ENCODE measurements at places on chromosomes 3 and 15. TPM values are rescaled to one million over a fixed set of nuclear protein-coding genes. Genes with fewer than 3 reads are reported as not detected.

DNA sequence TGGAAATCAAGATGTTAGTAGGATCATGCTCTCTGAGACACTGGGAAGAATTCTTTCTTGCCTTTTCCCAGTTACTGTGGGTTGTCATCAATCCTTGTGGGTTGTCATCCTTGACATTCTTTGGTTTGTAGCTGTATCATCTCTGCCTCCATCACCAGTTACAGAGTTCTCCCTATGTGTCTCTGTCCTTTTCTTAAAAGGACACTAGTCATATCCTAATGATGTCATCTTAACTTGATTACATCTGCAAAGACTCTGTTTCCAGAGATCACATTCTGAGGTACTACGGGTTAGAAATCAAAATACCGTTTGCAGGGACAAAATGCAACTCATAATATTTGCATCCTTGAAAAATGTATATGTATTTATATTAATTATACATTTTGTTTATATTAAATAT is 500.4 kb downstream of the ZBBX start:
- DNase-seq: no peak
- H3K27me3 ChIP-seq: no peaks in the 10 kb centered on the region
- no peak overlapping the region for H3K27ac ChIP-seq
- H3K4me3 ChIP-seq: no peak overlapping the region

- DNase-seq: no peak
- no peak overlapping the region for H3K27ac ChIP-seq
- no peak overlapping the region for H3K4me3 ChIP-seq
- H3K4me1 ChIP-seq: peaks cover 7% of the 10 kb centered on the region
These were observed 64.4 kb downstream of the CRYBG3 start for GRCh38 chr3:97885931-97886824.

DNA sequence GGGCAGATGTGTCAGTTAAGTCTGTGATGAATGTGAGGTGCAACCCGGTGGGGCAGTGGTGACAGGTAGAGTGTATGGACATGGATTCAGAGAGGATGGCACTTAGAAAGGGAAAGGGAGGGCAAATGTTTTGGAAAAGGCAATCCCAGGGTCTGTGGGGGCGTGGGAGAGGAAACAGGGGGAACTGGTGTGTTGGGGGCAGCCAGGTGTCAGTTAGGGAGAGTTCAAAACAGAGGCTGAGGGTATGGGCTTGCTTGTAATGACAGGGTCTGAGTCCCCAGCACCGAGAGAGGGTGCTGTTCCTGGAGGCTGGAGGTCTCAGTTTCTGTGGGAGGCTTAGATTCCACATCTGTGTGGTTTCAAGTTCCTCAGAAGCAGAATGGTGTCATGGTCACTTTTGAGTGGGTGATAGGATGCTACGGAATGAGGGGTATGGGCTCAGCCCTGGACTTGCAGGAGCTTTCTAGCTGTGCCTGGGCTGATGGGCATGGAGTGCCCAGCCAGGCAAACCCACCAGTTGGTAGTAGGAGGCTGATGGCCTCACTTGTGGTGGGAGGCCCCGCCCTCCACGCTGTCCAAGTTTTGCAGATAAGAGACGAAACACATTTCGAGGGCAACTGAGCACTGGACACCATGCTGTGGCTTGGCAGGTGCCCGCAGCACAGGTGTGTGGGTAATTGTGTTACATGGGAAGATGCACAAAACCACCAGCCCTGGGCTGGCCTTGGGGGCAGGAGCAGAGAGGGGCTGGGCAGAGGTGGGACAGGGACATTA is 209.4 kb downstream of the RPLP1 start:
- H3K4me1 ChIP-seq: no peaks in the 10 kb centered on the region
- H3K4me3 ChIP-seq: no peak overlapping the region
- H3K27me3 ChIP-seq: peaks cover 19% of the 10 kb centered on the region
- H3K27ac ChIP-seq: no peak overlapping the region

GRCh38 chr3:8668216-8668615 is 23.6 kb upstream of the SSUH2 start:
- no peak overlapping the region for H3K27ac ChIP-seq
- H3K4me3 ChIP-seq: no peak overlapping the region
- no peak for DNase-seq
- no peaks in the 10 kb centered on the region for H3K36me3 ChIP-seq
- H3K4me1 ChIP-seq: peaks cover 8% of the 10 kb centered on the region
- no peaks in the 10 kb centered on the region for H3K27me3 ChIP-seq

- H3K4me1 ChIP-seq: no peaks in the 10 kb centered on the region
- H3K4me3 ChIP-seq: no peak overlapping the region
- no peaks in the 10 kb centered on the region for H3K27me3 ChIP-seq
- H3K36me3 ChIP-seq: no peaks in the 10 kb centered on the region
- no peak for DNase-seq
These were observed 270.9 kb downstream of the FHIT start for GRCh38 chr3:60980342-60980692.

DNA sequence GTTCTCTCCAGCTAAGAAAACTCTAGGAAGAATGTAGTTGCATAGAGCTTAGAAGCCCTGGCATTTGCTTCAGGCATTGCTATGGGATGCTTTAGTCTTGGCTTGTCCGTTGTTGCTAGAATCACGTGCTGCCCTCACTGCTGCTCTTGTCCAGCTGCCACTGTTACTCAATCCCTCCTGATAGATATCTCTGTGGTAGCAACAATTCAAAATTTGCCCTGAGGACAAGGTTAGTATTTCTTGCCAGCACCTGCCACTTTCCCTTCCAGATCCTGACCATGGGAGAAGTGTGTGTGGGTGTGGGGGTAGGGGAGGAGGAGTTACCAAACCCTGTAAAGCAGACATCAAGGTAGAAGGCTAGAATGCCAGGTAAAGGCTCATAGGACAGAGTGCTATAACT is 113.8 kb downstream of the PPM1L start:
- no peaks in the 10 kb centered on the region for H3K4me1 ChIP-seq
- DNase-seq: no peak
- no peak overlapping the region for H3K27ac ChIP-seq
- no peak overlapping the region for H3K4me3 ChIP-seq

DNA sequence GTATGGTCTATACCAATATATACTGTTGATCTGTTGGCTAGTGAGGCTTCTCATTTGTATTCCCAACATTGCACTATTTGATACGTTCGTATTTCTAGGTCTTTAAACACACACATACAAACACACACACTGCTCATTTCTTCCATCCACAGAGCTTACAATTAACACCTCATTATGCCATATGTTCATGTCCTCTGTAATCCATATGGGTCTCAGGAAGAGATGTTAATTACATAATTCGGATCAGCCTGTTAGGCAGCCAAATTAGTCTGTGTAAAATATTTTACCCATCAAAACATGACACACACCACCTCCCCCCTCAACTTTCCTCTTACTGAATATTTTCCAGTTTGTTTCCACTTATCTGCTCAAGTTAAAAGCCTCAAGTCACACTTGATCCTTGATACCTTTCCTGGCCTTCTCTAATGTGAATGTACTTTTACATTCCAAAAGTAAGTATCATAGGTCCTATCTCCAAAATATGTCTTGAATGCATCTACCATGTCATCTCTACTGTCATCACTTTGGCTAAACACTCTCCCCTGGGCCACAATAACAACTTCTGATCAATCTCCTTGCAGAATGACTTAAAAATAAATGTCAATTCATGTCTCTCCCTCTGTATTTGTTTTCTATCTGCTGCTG is 28.2 kb downstream of the EOGT start:
- H3K27me3 ChIP-seq: no peaks in the 10 kb centered on the region
- H3K36me3 ChIP-seq: peaks cover 54% of the 10 kb centered on the region
- no peak overlapping the region for H3K4me3 ChIP-seq
- peak; percentile 36 for DNase-seq

GRCh38 chr15:79332824-79333510 is 22.1 kb downstream of the TMED3 start:
- no peak overlapping the region for H3K27ac ChIP-seq
- no peak overlapping the region for H3K4me3 ChIP-seq
- H3K27me3 ChIP-seq: no peaks in the 10 kb centered on the region
- no peak for DNase-seq
- H3K4me1 ChIP-seq: peaks cover 11% of the 10 kb centered on the region

DNA sequence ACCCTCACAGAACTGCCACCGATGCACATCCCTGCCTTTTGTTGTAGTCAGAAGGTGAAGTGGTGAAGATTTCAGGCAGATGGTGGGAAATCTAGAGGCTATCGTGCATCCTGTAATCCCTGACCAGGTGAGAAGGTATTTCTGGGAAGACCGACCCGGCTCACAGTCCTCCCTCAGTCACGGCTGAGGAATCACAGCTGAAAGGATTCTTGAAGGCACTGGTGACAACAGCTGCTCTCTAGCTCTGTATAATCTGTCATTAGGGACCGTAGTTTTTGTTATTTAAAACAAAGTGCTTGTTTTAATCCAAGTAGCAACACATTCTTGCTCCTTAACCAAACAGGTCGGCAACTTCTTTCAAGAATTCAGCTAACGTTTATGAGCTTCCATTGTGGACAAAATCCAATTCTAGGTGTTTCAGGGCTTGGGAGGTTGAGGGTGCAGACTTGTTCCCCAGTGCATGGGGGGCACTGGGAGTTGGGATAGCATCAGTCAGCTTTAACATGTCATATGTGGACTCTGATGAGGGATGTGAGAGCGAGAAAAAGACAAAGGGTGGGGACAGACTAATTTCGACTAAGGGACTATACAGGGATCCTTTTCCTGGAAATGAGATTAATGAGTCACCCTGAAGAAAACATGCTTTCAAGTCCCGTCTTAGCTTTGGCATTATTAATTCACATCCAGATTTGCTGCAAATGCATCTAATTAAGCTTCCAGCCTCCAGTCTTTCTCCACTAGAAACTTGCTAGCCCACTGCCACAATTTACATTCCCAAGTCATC is 141.0 kb upstream of the RASGRP1 start:
- H3K27me3 ChIP-seq: no peaks in the 10 kb centered on the region
- no peak for DNase-seq
- H3K4me3 ChIP-seq: no peak overlapping the region
- H3K36me3 ChIP-seq: no peaks in the 10 kb centered on the region
- no peak overlapping the region for H3K27ac ChIP-seq

- no peaks in the 10 kb centered on the region for H3K27me3 ChIP-seq
- no peaks in the 10 kb centered on the region for H3K4me1 ChIP-seq
- H3K36me3 ChIP-seq: no peaks in the 10 kb centered on the region
- H3K27ac ChIP-seq: no peak overlapping the region
These were observed 266.9 kb upstream of the IGF1R start for GRCh38 chr15:98381446-98381845.

DNA sequence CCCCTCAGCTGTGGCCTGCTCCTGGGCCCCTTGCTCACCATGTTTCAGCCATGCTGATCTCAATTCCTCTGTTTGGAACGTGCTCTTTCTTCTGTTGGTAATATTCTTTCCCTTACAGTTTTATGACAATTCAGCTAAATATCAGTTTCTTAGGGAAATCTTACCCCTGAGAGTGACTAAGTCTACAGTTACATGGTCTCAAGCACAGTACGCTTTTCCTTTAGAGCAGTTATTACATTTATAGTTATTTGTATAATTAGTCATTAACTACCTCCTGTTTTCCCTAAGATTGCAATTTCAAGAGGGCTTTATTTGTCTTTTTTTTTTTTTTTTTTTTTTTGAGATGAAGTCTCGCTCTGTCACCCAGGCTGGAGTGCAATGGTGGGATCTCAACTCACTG is 23.5 kb downstream of the C3orf62 start:
- no peak overlapping the region for H3K27ac ChIP-seq
- no peaks in the 10 kb centered on the region for H3K27me3 ChIP-seq
- H3K36me3 ChIP-seq: no peaks in the 10 kb centered on the region
- H3K4me3 ChIP-seq: no peak overlapping the region

DNA sequence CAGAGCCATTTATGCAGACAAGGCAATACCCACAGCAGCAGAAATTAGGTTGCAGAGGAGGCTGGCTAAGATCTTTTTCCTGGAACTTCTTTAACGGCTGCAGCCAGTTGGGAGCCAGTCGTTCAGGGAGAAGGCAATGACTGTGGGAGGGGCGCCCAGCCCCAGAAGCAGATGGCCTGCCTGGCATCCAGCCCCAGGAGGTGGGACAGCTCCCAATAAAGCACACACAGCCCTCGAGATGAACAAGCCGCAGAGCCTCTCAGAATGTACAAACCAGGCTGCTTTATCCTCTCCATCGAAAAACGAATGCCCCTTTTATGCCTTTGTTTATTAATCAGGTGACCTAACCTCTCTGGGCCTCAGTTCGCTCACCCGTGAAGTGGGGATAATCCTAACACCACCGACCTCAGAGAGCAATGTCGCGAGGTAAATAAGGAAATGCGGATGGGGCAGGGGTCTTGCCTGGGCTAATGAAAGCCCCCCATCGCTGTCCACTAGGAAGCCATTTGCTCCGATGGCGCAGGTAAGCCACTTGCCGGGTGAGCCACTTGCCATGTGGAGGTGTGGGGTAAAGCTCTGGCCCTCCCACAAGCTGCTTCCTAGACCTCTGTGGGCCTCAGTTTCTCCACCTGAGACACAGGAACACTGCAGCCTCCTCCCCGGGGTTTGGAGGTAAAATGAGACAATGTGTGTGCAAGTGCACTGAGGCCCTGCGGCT is 35.8 kb downstream of the MGLL start:
- peak; percentile 38 for DNase-seq
- no peaks in the 10 kb centered on the region for H3K27me3 ChIP-seq
- H3K27ac ChIP-seq: no peak overlapping the region
- H3K36me3 ChIP-seq: no peaks in the 10 kb centered on the region
- no peak overlapping the region for H3K4me3 ChIP-seq

- no peak overlapping the region for H3K27ac ChIP-seq
- DNase-seq: no peak
- peaks cover 14% of the 10 kb centered on the region for H3K36me3 ChIP-seq
- no peak overlapping the region for H3K4me3 ChIP-seq
- no peaks in the 10 kb centered on the region for H3K27me3 ChIP-seq
- peaks cover 8% of the 10 kb centered on the region for H3K4me1 ChIP-seq
These were observed 35.5 kb downstream of the CYFIP1 start for GRCh38 chr15:22944651-22945050.

DNA sequence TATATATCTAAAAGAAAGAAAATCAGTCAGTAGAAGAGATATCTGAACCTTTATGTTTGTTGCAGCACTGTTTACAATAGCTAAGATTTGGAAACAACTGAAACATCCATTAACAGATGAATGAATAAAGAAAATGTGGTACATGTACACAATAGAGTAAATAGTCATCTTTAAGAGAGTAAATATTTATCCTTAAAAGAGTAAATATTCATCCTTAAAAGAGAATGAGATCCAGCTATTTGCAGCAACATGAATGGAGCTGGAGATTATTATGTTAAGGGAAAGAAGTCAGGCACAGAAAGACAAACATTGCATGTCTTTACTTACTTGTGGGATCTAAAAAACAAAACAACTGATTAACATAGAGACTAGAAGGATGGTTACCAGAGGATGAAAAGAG is 197.0 kb upstream of the CBLB start:
- H3K4me1 ChIP-seq: no peaks in the 10 kb centered on the region
- DNase-seq: no peak
- H3K4me3 ChIP-seq: no peak overlapping the region
- no peak overlapping the region for H3K27ac ChIP-seq

GRCh38 chr3:99845331-99845730 is 27.7 kb downstream of the CMSS1 start:
- H3K27ac ChIP-seq: no peak overlapping the region
- H3K4me1 ChIP-seq: peaks cover 7% of the 10 kb centered on the region
- no peak for DNase-seq
- H3K36me3 ChIP-seq: peaks cover 25% of the 10 kb centered on the region

- no peaks in the 10 kb centered on the region for H3K27me3 ChIP-seq
- H3K4me3 ChIP-seq: no peak overlapping the region
- no peak for DNase-seq
- no peaks in the 10 kb centered on the region for H3K36me3 ChIP-seq
- H3K27ac ChIP-seq: no peak overlapping the region
- H3K4me1 ChIP-seq: peaks cover 14% of the 10 kb centered on the region
These were observed 329.1 kb upstream of the C2CD4B start for GRCh38 chr15:62494197-62494596.

TUBGCP4 gene
- 10.3 TPM for total RNA-seq

VEPH1 gene
- total RNA-seq: 9.3 TPM

TTC21A gene
- 3.9 TPM for total RNA-seq

FOXL2 gene
- total RNA-seq: 3.7 TPM

SI gene
- total RNA-seq: not detected

CCR9 gene
- total RNA-seq: not detected

COL8A1 gene
- total RNA-seq: 118 TPM

PLA2G4D gene
- total RNA-seq: not detected
